ENCODE measurements at places on chromosomes 1 and 21. TPM values are rescaled to one million over a fixed set of nuclear protein-coding genes. Genes with fewer than 3 reads are reported as not detected.

- no peak for DNase-seq
Measured at GRCh38 chr1:53112271-53112774, 30.1 kb downstream of the SLC1A7 start.

DNA sequence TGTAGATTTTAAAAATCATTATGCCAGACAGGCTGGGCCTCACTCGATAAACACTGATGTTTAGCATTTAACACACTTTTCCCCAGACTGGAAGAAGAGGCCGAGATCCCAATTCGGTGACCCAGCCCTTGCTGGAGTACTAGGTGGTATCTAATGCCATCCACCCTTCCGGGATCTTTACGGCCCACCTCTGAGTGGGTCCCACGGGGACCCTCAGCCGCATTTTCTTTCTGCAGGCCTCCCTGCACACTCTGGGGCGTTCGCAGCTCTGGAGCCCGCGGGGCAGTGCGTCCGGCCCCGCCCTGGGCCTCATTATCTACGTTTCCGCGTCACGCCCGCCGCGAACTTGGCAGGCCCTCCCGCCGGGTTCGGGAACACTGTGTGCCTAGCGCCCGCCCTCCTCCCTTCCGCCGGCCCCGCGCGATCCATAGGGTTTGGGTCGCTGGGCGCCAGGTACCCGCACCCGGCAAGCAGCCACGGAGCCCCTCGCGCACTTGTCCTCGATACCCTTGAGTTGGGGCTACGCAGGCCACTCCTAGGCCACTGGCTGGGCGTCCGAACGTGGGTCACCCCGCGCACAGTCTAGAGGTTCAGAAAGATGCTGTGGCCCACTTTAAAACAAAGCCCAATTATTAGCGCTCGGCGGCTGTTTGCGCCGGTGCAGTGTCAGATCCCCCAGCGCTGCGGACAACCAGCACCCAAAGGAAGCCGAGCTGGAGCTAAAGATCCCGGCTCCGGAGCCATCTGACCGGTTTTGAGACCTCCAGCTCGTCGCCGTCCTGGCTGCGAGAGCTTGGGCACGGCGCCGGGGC, 950 bp upstream of the EVA1C start:
- DNase-seq: peak; percentile 53

DNA sequence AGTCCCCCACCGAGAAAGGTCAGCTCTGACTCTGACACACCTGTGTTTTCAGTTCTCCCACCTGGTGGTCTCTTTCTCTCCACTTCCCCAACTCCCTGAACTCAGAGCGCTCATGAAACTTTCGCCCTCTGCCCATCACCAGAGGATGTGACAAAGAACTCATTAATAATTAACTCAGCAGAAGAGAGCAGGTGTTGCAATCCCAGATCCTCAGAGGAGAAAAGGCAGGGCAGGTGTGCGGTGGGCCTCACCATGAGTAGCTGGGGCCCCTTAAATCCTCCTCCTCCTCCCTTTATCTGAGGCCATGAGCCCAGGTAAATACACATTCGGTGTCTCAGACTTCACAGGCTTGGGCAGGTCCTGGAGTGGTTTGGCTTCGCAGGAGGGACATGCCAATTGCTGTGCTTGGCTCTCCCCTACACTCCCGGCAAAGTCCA, 1.7 kb upstream of the LAMB3 start:
- DNase-seq: no peak

CD1B gene
- total RNA-seq: not detected

ZNF593OS gene
- total RNA-seq: not detected

S100A4 gene
- total RNA-seq: 132 TPM
